Adrenal gland (tissue), 19 donors: ENCODE measurements at places on chromosomes 2 and 18.
A peak's percentile ranks its signal among the peaks of the same experiment; 100 is the strongest.

GRCh38 chr2:218746470-218746795 is 35.5 kb upstream of the CYP27A1 start:
- no peak for DNase-seq

DNA sequence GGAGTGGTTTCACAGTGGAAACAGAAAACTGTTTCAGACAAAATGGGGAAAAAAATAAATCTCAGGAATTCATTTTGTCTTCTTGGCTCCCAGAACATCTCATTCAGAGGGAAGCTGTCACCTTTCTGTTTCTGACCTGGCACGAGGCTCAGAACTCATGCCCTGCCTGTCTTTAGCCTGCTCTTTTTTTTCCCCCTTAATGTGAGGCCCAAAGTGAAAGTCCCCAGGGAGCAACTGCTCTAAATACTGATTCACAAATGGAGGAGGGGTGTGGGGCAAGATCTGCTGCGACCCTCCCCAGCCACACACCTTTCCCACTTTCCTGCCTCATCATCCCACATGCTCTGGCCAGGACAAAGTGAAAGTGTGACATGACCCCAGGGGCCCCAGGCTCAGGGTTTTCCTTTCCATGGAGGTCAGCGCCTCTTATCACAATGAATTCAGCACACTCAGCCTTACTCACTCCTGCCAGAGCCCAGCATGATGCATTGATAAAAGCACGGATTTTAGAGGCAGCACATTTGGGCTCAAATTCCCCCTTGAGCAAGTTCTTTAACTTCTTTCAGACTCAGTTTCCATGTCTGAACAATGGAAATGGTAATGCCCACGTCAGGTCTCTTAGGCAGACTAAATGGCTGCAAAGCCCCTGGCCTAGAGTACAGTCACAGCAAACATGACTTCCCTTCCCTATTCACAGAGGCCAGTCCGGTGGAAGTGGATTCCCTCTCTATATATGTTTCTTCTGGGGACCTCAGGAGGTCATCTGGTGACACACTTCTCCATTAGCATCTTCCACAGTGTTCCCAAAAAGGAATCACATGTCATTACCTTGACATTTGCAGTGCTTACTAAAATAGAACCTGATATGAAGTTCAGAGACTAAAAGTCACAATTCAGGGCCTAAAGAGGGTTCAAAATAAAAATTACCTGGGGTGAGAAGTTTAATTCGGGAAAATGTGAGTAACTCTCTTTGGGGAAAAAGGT is 55.3 kb upstream of the TMEM163 start:
- peak; percentile 86 for DNase-seq

- no peak for DNase-seq
These were observed 46.9 kb downstream of the SP110 start for GRCh38 chr2:230172852-230173251.

GRCh38 chr2:161415987-161416707 is at the start of gene TBR1:
Gene TBR1, plus strand, starts transcription at chr2:161416297. Its CDS starts 114 bp downstream, at chr2:161416411.
- no peak for DNase-seq

- DNase-seq, result no peak
These were observed 9.9 kb downstream of the MOB1A start for GRCh38 chr2:74168739-74169138.

GRCh38 chr2:215277944-215278343 is 33.9 kb upstream of the ATIC start:
- DNase-seq, result no peak

- no peak for DNase-seq
These were observed 857.8 kb downstream of the DCDC2C start for GRCh38 chr2:4561196-4561595.

- no peak for DNase-seq
These were observed 165.7 kb upstream of the RAB12 start for GRCh38 chr18:8443505-8443904.

- no peak for DNase-seq
These were observed 314.3 kb upstream of the ETAA1 start for GRCh38 chr2:67082813-67083212.

DNA sequence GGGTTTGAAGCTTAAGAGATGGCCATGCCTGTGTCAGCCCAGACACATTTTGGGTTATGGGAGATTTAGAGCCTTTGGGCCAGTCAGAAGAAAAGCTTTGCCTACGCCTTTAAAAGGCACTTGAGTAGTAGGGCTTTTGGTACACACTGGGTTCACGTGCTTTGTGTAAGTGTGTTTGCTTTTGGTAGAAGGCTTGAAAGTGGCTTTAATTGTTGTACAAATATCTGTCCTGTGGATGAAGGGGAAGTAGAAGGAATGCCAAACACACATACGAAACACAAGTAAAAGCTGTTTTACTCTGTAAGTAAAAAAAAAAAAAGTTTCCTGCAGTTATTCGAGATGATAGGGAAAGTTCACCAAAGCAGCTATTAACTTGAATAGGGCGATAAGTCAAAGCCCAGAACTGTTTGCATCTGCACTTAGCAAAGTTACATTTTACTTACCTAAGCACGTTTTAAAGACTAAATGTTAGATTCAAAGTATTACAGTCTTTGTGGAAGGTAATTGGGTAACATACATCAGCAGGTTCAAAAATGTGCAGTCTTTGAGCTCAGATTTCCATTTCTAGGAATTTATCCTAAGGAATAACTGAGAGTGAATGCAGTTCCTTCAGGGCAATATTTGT is 75.4 kb downstream of the STK25 start:
- DNase-seq, result no peak

DNA sequence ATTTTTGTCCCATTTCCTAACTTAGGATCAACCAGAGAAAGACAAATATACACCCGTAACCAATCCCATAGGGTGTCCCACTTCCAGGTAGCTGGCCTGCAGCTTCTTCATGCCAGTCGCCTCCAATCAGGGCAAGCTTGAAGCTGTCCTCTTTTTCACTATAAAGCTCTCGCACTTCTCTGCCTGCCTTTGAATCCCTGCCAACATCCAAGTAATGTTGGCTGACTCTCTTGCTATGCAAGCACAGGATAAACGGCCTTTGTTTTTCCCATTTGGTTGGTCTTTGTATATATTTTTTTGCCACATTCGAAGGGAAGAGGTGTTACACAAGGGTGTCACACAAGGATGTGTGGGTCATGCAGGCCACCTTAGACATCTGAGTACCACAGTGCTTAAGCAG is 388.8 kb downstream of the CBLN2 start:
- no peak for DNase-seq

- DNase-seq, result no peak
These were observed 5.7 kb upstream of the GPR35 start for GRCh38 chr2:240619506-240620148.

DNA sequence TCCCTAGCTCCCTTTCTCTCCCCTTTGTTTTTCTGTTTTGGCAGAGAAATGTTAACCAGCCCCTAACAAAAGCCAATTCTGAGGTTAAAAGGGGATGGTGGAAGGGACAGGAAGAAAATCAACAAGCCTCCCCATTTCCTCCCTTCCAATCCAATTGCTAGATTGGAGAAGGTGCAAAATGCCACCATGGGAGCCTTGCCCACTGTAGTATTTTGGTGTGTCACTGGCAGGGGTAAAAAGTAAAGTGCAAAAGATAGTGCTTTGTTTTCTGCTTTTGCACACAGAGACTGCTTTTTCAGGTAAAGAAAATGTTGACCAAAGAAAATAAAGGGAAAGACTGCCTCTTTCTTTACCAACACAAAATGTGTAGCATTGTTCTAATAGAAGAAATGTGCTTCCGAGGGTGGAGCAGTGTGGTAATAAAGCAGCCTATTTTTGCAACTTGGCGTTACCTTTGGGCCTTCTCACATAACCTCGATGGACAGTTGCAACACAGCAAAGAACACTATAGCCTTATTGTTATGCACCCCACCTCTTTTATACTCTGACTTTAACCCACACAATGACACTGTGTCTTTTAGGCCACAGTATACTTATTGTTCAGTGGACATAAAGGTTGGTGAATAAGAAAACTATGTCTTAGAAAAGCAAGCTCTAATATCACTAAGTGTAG is 861.8 kb downstream of the BCL11A start:
- DNase-seq, result no peak

DNA sequence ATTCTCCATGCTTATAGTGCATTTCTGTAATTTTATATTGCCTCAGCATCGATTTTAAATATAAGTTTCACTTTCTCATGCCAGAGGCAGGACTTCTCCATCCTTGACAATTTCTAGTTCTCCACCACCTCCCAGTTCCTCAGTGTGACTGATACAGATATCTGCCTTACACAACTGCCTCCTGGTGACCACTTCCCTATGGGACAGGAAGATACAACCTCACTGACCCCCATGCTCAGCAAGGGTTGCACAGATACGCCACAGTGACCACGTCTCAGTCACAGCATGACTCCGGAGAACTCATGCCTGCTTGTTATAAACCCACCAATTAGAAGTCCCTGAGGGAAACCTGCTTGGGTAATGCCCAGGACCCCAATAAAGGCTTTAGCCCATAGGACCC is 284.0 kb upstream of the MC4R start:
- no peak for DNase-seq

DNA sequence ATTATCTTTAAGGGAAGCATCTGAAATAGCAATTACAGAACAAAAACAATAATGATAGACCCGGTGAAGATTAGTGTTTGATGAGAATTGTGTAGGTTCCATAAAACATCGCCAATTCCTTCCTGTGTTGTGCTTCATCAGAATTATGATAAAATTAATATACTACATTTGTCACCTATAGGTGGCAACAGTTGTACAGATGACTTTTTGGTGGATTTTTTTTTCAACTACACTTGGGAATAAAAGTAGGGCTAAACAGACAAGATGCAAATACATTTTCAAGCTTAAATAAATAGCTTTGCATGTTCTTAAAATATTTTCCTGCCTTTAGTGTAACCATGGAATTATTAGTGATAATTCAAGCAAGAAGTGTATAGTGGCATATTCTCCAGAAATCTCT is 7.0 kb upstream of the LYPD1 start:
- DNase-seq, result no peak

DNA sequence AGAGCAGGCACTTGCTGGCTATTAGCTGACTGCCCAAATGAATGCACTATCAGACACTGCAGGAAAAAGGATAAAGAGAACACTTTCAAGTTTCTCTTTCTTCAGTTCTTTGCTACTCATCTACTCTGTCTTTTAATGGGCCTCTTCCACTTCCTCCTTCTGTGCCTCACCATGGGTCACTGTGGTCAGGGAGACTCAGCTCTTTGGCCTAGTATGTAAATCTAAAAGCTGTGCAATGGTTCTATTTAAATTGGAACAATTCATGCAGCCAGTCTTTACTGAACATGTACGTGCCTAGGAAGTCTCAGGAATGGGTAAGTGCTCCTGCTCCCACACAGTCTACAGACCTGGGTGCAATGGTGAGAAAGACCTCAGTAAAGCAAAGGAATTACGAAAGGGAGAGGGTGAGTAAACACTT is 79.1 kb upstream of the DNMT3A start:
- DNase-seq, result no peak

- no peak for DNase-seq
These were observed 16.2 kb downstream of the FZD7 start for GRCh38 chr2:202049840-202050239.

DNA sequence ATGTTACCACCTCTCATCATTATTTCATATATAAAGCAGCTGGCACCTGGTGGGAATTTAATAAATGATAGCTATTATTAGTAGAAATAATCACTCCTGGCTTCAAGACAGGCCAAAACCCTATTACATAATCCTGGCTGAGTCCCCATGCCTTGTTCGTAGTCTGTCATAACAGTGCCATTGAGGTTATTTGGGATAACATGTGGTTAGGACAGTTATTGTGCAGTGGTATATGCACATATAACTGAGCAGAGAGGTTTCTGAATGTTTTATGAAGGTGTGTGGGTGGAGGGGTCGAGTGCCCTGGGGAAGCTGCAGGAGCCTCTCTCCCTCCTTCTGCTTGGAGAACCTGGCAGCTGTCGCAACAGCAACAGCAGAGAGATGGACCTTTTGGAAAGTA is 162.4 kb upstream of the NABP1 start:
- no peak for DNase-seq

DNA sequence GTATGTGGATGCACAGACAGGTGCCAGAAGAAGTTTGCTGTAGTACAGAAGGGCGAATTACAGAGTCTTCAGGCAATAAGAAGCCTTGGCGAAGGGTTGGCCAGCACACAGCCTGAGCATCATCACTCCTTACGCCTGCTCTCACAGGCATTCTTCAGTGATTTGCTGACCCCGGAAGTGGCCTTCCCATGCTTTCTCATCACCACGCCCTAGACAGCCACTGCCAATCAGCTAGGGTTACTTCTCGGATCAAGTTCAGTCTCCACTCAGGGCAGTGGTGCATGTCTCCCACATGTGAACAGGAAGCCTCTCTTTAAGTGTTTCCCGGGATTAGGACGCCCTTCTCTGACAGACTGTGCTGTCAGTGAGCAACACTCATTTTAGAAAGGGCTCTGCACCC is 81.8 kb downstream of the C1QL2 start:
- no peak for DNase-seq
